ENCODE measurements at places on chromosomes 11 and 22. TPM values are rescaled to one million over a fixed set of nuclear protein-coding genes. Genes with fewer than 3 reads are reported as not detected.

Gene NCF4
- total RNA-seq = not detected

GRCh38 chr11:45026835-45027234 lies 76.2 kb upstream of the TP53I11 start:
- peaks cover 8% of the 10 kb centered on the region for H3K4me1 ChIP-seq

Gene RAG2
- total RNA-seq = not detected

GRCh38 chr11:83449338-83449913 lies 163.3 kb upstream of the CCDC90B start:
- H3K27ac ChIP-seq = no peak overlapping the region
- no peak for DNase-seq
- no peak overlapping the region for H3K4me3 ChIP-seq
- H3K36me3 ChIP-seq = no peaks in the 10 kb centered on the region

Gene MRGPRX3
- total RNA-seq = not detected

Gene SUSD2
- 1.4 TPM for total RNA-seq

DNA sequence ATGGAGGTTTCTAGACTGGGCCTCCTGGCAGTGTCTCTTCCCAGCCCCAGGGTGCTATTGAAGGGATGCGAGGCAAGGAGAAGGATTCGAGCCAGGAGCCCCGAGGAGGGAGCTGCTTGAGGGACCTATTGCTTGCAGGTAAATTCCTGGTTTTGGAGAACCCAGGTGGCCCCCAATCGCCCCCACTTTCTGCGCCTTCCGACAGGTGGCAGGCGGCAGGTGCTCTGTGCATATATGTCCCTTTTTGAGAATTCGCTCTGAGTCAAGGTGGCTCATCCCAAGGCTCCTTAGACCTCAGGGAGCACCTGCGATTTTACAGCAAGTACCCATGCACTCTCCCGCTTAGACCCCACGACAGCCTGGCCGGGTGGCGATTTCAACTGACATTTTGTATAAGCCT lies 40.3 kb upstream of the SHISAL1 start:
- H3K36me3 ChIP-seq = no peaks in the 10 kb centered on the region
- peaks cover 12% of the 10 kb centered on the region for H3K4me1 ChIP-seq
- no peak for DNase-seq
- no peak overlapping the region for H3K27ac ChIP-seq
- H3K27me3 ChIP-seq = peaks cover 23% of the 10 kb centered on the region
- H3K4me3 ChIP-seq = no peak overlapping the region

Measured in mesothelial cell of epicardium (in vitro differentiated cells).